Astrocyte of the spinal cord (primary cell): ENCODE measurements at places on chromosomes 12 and 14.

- no peak for DNase-seq
These were observed 3.4 kb downstream of the ZNF384 start for GRCh38 chr12:6685814-6686213.

GRCh38 chr12:2891240-2892053 lies 756 bp downstream of the TULP3 start:
- peak; percentile 62 for DNase-seq

- DNase-seq, result no peak
These were observed 43.5 kb downstream of the LRTM2 start for GRCh38 chr12:1863823-1864222.

- no peak for DNase-seq
These were observed 53.8 kb upstream of the GSC start for GRCh38 chr14:94823556-94824341.

DNA sequence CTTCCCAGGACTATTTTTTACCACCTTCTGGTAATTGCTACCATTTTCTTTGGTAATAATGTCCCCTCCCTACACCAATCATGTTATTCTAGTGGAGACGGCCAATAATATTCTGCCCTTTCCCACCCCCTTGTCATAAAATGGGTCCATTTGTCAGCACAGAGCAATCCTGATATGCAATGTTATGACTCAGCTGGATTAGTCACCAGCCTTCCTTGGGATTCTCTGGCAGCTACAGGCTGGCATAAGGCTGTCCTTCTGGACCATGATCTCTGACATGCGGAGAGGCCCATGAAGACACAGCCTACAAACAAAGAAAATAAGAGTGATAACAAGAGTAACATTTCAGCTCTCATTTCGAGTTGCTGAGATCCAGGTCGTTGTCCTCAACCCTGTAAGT lies 222.0 kb upstream of the CPNE8 start:
- peak; percentile 47 for DNase-seq

DNA sequence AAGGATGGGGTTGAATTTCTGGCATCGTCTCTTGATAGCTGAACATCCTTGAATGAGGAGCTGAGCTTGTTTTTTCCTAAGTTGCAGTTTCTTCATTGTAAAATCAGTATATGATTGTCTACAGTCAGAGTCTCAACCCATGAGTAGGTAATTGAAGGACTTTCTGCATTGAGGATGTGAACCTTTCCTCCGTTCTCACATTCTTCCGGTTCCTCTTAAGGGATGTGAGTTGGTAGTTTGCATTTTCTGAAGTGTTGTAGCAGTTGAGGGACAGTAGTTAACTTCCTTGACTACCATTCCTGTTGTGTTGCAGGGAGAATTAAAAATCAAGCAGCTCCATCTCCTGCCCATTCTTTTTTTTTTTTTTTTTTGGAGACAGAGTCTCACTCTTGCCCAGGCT lies 19.1 kb downstream of the TPCN1 start:
- DNase-seq, result no peak

DNA sequence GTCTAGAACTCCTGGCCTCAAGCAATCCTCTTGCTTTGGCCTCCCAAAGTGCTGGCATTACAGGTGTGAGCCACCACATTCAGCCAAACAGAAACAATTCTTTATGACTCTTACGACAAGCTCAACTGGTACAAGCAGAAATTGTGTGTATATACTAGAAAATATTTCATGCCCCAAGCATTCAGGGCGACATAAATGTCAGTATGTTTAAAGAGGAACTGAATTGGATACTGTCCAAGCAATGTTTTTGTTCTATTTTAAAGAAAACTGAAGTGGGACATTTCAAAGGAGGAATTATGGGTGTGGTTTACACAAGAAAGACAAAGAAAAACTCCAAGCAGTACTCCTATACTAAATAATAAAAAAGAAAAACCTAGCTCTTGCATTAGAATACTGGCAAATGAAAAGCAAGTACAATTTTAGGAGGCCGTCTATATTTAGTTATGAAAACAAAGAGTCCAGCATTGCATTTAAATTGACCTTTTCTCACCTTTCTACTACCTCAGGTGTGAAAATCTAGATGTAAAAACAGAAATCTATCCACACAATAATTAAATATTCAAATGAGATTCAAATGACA lies 48.9 kb downstream of the PPP1R12A start:
- DNase-seq, result peak; percentile 39

- no peak for DNase-seq
These were observed 32.0 kb upstream of the SELPLG start for GRCh38 chr12:108665608-108666202.

- no peak for DNase-seq
These were observed 29.0 kb downstream of the SLC6A12 start for GRCh38 chr12:184811-185575.

DNA sequence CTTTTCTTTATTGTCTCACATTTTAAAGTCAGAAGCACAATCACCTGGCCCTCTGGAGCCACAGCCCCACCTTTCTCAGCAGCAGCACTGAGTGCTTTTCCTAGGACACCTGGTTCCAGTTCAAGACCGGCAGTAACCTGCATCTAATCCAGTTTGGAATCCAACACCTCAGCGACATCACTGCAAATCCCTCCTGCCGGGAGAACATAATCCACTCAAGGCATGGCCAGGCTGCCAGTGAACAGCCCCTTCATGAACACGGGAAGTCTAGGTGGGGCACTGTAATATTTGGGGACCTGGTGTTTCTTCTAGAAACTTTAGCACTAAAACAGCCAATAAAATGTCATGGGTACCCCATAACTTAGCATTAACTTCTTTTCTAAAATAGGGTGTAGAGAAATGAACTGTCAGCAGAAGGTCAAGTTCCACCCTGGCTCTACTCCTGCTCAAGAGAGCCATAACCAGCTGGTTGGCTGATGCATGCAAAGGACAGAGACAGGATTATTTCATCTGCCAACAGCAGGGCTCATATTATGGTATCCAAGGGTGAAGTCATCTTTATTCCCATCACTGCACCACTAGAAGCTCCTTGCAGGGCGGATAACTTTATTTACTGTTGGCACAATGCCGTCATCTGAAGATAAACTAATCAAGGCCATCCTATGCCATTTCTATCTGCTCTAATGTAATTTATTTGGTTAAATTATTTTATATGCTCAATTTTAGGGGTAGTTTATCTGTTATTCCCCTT lies 76.7 kb downstream of the TTC7B start:
- no peak for DNase-seq

GRCh38 chr14:89125216-89125615 lies 291.8 kb downstream of the FOXN3 start:
- no peak for DNase-seq

GRCh38 chr12:58202933-58203718 lies 261.8 kb downstream of the ATP23 start:
- no peak for DNase-seq

- DNase-seq, result no peak
These were observed 235.3 kb downstream of the PLCZ1 start for GRCh38 chr12:18502422-18502968.

- DNase-seq, result no peak
These were observed 16.2 kb upstream of the CATSPERB start for GRCh38 chr14:91748049-91748448.

- no peak for DNase-seq
These were observed 477.0 kb downstream of the PCNX1 start for GRCh38 chr14:71384007-71384845.

DNA sequence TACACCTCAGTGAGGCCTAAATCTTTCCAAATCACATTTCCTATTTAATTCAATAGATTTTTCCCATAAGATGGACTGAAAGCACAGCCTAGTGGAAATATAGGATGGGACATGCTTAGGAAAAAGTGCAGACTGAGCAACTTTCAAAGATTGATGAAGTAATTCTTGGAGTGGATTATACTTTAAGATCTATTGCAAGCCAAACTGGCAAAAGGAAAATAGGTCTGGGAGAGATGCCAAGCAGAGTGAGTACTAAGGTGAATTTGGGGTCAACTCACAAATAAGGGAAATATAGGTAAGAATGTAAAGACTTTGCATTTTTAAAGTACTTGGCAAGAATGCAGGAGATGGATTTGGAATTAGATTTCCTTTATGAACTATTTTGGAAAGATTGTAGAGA lies 170.2 kb upstream of the FOXG1 start:
- peak; percentile 77 for DNase-seq

GRCh38 chr14:59037086-59037485 lies 151.4 kb upstream of the DAAM1 start:
- no peak for DNase-seq

DNA sequence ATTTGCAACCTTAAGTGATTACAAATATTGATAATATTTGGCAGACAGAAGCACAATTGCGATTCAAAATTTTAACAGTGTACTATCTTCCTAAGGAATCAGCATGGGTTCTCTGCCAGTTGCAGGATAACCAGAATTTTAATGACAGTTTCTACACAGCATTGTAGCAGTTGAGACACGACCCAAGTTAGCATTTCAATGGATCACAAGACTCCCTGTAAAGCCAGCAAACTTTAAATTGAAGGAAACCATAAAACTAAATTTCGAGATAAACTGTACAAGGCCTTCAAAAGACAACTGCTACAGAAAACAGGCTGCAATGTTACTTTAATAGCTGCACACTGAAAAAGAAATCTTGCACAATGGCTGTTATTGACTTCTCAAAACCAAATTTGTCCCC lies 154.9 kb downstream of the MED13L start:
- no peak for DNase-seq

GRCh38 chr14:77574446-77575115 lies 41.9 kb downstream of the SPTLC2 start:
- DNase-seq, result peak; percentile 37

DNA sequence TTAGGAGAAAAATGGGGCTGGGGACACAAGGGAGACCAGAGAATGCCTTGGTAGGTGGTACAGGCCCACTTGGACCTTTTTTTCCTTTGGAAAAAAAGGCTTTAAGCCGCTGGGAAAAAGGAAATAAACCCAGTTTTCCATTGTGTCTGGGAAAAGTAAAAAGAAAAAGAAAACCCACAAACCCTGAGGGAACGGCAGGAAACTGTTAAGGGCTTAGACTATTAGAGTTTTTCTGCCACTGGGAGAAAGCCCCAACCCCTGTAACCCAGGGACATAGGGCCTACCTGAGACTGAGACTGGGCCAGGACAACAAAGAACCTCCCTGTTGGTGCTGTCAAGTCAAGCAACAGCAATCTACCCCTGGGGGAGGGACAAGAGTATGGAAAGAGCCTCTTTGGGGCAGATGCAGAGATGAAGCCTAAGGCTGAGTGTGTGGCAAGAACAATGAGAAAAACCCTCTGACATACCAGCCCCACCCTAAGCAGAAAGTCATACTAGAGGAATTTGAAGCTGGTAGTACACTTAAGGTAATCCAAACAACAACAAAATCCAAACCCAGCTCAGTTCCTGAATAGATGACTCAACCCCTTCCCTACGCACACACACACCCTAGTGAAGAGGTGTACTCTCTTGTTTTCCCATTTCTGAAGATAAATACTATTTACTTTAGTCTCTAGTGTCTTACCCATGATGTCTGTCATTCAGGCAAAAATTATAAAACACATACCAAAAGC lies 22.8 kb downstream of the ATF1 start:
- DNase-seq, result peak; percentile 91

DNA sequence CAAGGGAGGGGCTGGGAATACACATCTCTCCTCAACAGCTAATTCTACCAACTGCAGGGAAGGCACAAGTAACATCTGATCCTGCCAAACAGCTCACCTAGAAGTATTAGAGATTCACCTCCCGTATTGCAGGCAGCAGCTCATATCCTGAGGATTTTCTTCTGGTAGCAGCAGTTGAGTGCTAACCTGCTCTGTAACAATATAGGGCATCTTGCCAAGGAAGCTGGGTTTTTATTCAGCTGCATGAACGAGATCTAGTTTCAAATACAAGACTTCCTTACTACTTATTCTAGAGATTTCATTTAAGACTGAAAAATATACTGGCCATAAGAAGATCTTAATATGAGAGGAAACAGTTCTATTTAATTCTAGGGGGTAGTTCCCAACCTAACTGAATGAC lies 261.4 kb upstream of the USP15 start:
- DNase-seq, result no peak

DNA sequence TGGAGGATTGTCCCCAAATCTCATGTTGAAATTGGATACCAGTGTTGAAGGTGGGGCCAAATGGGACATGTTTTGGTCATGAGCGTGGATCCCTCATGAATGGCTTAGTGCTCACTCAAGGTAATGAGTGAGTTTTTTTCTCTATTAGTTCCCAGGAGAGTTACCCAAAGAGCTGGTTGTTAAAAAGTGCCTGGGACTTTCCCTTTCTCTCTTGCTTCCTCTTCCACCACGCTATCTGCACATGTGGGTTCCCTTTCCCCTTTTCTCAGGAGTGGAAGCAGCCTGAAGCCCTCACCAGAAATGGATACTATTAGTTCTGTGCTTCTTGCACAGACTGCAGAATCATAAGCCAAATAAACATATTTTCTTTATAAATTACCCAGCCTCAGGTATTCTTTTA lies 465.4 kb downstream of the FSCB start:
- no peak for DNase-seq

DNA sequence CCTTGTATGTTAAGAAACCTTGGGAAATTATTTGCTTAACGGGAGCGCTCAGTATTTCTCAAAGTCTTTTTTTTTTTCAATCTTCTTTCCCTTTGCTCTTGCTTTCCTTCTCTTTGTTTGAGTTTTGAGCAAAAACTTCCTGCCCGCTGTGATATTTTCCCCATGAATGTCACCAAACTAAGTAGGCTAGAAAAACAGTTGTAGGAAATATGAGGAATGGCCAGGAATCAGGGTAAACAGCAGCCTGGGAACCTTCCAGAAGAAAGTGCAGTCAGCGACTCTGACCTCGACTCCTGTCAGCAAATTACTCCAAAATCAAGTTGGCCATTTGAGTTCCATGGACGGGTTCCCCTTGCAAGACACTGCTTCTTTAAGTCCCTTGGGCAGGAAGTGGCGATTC lies 11.6 kb upstream of the RFLNA start:
- no peak for DNase-seq

GRCh38 chr12:42237052-42237852 lies 796 bp downstream of the YAF2 start:
- DNase-seq, result peak; percentile 73

DNA sequence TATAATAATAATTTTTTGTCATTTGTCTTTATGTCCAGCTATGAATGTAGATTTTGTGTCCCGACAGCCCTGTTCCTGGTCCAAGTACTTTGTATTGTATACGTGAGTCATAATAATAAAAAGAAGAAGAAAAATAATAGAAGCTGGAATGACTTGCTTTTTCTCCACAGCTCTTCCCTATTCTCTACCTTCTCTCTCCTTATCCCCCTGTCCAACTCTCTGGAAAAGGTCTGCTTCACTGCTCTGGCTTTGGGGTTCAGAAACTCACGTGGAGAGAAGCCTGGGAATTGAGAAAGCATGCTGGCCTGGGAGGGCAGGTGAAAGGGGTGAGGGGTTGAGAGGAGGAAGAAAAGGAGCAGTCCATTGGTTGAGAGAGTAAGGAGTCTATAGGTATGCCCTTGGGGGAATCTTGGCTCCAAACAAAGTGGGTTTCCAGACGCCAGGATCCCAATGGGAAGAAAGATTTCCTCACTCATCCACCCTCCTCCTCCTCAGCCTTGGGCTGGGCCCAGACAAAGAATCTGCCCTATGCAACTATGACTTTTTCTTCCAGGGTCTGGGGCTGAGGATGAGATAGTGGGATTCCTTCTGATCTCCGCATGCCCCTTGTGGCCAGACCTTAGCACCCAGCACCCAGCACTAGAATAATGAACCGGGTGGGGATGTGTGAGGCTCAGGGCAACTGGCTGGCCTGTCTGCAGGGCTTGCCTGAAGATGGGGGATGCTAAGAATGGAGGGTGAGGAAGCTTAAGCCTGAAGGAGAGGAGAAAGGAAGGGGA lies 4.0 kb downstream of the HOXC8 start:
- DNase-seq, result no peak

GRCh38 chr14:94158239-94158883 lies 15.8 kb upstream of the PPP4R4 start:
- DNase-seq, result no peak
